Activated gamma-delta T cell treated with anti-CD3 and anti-CD28 coated beads, Interleukin-2, amount 50 U/mL, for 16 hours (primary cell): ENCODE measurements at places on chromosomes 2 and 18.

GRCh38 chr2:54572262-54572635 is 116.1 kb downstream of the SPTBN1 start:
- DNase-seq = no peak

DNA sequence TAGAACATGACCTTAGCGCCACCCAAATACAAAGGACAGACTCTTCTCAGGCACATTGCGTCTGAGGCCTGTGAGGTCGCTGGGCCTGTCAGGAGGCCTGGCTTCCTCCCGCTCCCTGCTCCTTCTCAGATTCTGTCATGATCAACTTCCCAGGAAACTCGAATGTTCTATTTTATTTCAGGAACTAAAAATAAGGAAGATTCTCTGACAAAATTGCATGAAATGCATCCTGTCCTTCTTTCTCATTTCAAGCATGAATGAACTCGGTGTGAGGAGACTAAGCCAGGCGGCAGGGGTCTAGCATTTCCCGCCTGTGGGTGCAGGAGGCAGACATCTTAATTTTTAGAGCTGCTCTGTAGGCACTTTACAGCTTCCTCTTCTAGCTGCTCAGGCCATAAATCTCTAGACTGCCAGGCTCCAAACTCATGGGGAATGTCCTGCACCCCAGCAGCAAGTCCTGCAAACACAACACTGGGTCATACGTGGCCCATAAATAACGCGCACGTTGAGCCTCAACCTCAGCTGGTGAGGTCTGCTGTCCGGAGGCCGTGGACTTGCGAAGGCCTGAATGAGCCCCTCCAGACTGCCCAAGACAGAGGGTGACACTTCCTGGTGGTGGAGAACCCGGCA is 109.7 kb upstream of the ZNF236 start:
- DNase-seq = no peak

GRCh38 chr18:75041586-75041985 is 167.4 kb downstream of the PTGR3 start:
- DNase-seq = no peak

DNA sequence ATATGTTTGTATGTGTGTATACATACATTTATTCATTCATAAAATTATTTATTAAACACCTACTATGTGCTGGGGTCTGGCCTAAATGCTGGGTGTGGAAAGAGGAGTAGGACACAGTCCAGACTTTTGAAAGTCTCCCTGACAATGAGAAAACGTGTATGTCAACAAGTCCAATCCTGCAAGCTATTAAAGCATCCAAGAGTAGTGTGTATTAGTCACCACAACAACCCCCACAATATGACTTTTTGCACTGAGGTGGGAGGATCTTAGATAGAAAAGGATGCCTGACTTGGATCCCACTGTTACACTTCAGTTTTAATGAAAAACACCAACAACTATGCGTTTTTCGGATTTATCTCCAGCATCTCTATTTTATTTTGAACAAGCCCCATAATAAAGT is 446.4 kb downstream of the EPHA4 start:
- DNase-seq = no peak

DNA sequence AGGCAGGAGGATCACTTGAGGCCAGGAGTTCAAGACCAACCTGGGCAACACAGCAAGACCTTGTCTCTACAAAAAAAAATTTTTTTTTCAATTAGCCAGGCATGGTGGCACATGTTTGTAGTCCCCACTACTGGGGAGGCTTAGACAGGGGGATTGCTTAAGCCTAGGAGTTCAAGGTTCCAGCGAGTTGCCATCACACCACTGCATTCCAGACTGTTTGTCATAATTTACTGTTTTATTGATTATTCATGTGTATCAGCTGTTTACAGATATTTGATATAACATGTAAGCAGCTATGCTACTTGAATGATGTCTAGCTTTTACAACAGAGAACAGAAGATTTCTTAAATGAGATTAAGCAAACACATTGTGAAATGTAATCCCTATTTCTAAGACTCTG is 35.3 kb downstream of the DSG2 start:
- DNase-seq = no peak

DNA sequence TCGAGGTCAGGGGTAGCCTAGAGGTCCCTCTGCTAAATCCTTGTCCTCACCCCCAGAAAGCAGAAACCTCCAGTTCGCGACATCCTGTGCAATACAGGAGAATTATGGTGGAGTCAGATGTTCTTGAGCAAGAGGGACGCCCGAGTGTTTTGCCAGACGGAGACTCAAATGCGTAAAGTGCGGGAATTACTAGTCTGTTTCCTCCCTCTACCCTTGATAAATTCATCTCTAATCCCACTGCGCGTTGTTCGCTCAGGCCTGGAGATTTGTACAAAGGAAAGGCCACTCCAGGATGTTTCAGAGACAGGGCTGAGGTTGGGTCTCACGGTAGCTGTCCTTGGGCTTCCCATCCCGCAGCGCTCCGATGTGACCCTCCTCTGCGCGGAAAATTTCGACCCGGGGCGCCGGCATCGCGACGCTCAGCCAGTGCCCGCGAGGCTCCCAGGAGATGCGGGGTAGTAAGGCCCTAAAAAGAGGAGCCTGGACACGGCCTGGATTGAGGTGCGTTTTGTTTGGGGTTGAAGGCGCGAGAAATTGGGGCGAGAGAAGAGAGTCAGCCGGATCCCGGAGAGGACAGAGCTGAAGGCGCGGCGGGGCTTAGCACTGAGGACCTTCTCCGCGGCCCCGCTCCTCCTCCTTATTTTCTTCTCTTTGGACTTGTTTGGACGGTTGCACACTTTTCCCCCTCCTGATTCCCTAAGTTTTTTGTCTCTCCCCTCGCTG is 2.6 kb upstream of the NEUROD1 start:
- DNase-seq = no peak

GRCh38 chr2:62817348-62817747 is 111.8 kb downstream of the EHBP1 start:
- DNase-seq = no peak

DNA sequence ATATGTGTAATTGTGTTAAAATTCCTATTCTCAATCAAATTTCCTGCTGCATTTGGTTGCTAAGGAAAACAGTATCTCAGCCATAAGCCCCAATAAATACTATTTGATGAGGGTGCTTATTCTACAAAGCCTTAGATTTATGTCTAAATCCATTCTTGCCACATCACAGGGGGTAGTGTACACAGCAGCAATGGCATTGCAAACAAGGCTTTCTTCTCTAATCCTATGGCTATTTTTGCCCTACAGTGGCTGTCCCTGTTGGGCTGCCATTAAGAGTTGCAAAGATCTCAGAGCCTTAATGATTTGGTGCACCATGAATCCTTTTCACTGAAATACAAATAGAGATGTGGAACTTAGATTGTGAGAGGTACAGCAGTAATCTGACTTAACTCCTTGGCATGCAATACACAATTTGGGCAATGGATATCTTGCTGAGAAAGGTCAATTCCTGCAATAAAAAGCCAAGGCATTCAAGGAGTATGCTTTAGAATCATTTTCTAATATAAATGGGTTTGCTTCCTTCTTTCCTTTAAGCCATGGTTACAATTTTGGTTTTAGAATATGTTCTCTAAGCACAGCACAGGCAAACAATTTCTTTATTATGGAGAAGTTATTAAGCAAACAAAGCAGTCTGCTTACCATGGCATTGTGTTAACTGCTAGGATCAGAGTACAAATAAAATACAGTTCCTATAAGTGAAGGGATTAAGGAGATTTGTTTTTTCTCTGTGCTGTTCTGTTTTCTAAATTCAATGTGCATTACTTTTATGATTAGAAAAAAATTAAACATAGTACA is 69.8 kb upstream of the CD302 start:
- no peak for DNase-seq

DNA sequence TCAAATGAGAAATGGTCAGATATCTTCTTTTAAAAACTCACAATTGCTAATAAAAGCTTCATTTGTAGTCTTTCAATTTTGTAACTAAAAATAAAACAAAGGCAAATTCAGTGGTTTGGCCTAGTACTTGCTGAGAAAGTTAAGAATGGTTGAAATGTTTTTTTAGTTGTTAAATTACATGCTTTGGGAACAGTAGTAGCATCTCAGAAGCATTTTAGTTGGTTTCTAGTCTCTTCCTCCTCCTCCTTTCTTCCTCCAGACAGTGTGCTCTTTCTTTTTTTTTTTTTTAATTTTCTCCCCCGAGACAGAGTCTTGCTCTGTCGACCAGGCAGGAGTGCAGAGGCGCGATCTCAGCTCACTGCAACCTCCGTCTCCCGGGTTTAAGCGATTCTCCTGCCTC is 9.8 kb downstream of the TRAK2 start:
- DNase-seq = no peak

GRCh38 chr2:32626639-32627221 is 1.1 kb upstream of the TTC27 start:
- no peak for DNase-seq

- DNase-seq = peak; percentile 16
These were observed 182.7 kb downstream of the RPIA start for GRCh38 chr2:88874063-88874657.

DNA sequence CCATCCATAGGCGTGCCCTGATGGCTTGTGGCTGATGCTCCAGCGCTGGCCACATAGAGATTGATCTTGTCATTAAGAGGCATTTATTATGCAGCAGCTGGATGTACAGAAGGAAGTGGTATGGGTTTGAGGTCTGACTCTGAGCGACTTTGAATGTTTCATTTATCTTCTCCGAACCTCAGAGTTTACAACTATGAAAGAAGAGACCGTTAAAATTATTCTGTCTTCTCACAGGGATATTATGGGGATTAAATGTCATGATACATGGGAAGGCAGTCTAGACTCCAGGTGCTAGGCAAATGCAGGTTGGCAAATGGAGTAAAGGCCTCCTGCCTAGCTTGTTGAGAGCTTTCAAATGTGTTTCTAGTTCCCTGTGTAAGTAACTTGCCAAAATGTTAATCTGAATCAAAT is 30.3 kb downstream of the MOGAT1 start:
- no peak for DNase-seq

GRCh38 chr18:63161761-63162195 is 157.8 kb downstream of the BCL2 start:
- peak; percentile 74 for DNase-seq

GRCh38 chr2:237704501-237705434 is 77.4 kb downstream of the LRRFIP1 start:
- no peak for DNase-seq

DNA sequence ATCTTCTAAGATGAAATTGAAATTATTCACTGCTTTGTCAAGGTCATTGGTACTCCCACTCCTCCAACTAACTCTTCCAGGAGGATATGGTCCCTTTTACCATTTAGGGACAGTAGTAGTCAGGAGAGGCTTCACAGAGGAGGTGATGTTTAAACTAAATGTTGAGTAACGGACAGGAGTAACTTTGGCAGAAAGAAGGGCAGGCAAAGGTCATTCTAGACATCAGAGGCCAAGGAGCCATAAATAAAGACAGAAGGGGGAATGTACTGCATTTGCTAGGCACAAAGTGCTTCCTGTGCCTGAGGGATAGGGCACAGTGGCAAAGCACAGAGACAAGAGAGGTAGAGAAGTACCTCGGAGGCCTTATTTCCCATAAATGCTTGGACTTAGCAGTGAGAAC is 14.6 kb upstream of the ACMSD start:
- no peak for DNase-seq

DNA sequence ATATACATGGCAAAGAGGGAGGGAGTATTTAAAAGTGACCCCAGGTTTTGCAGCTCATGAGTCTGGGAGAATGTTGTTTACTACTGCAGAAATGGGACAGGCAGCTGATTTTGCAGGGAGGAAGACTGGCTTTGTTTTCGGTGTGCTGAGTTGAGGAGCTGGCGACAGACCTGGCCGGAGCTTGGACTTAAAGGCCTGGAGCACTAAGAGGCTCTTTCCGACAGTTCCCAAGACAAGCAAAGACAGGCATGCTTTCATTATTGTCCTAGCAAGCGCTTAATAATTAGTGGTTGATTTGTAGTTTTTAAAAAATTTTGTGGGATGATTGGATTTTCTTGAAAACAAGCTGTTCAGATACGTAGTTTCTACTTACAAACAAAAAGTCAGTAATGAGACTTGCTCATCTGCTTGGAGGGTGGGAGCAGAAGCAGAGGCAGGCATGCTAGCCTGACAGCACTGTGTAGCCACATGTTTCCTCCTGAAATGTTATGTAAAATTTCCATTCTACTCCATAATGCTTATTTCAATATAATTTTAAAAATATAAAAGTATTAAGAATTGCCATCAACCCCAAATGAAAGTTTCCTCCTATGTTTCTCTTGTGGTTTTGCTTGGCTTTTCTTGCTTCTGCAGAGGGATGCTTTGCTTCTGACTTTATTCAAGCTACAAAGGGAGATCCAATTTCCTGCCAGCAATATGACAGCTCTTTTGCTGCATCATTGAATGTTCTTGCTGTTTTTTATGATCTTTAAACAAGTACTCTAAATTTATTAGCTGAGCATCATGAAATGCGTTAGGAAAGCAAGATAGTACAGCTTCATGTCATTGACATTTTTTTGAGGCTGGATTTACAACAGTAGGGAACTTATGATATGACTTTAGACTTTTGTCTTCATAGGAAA is 75.8 kb downstream of the PHLPP1 start:
- DNase-seq = no peak

DNA sequence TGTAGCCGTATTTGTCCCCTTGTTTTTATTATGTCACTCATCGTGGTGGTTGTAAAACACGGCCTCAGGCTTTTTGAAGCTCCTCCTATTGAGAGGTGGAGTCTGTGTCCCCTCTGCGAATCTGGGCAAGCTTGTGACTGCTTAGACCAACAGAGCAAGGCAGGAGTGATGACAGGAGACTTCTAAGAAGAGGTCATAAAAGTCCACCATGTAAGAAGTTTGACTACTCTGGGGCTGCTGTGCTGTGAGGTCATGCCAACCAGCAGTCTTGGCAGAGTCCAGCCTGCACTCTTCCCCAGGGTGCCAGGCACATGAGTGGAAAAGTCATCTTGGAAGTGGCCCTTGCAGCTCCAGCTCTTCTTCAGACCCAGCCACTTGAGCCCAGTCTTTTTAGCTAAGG is 83.8 kb upstream of the SPTBN1 start:
- DNase-seq = no peak

- DNase-seq = no peak
These were observed 56.4 kb downstream of the FRZB start for GRCh38 chr2:182810087-182810486.

DNA sequence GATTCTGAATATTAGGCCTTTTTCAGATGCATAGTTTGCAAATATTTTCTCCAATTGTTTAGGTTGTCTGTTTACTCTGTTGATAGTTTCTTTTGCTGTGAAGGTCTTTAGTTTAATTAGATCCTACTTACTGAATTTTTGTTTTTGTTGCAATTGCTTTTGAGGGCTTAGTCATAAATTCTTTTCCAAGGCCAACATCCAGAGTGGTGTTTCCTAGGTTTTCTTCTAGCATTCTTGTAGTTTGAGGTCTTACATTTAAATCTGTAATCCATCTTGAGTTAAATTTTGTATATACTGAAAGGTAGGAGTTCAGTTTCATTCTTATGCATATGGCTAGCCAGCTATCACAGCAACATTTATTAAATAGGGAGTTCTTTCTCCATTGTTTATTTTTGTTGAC is 404.8 kb downstream of the LNPK start:
- DNase-seq = no peak

- DNase-seq = no peak
These were observed 171.2 kb downstream of the ANTXR1 start for GRCh38 chr2:69184224-69184623.

DNA sequence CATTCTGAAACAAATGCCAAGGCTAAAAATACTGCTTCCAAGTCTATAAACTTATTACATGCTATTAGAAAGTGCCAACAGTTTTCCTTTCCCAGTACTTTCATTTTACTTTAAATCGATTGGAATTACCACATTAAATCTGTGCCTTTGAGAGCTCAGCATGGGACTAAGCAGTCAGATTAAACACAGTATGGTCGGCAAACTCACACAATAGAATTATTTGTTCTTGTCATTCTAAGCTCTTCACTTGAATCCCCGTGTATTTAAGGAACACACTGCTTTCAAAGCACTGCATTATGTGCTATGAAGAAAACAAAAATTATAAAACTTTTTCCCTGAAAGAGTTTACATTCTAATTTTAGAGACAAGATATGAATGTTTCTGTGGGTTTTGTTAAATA is 444.4 kb upstream of the SLC39A10 start:
- no peak for DNase-seq
